ENCODE measurements at places on chromosomes 2 and 18.

GRCh38 chr18:13381944-13382365 lies 163.4 kb downstream of the LDLRAD4 start:
- no peak for DNase-seq

- no peak for DNase-seq
These were observed 26.2 kb downstream of the ANKAR start for GRCh38 chr2:189700681-189701080.

GRCh38 chr18:57149051-57149450 lies 2.2 kb downstream of the BOD1L2 start:
- DNase-seq, result no peak

DNA sequence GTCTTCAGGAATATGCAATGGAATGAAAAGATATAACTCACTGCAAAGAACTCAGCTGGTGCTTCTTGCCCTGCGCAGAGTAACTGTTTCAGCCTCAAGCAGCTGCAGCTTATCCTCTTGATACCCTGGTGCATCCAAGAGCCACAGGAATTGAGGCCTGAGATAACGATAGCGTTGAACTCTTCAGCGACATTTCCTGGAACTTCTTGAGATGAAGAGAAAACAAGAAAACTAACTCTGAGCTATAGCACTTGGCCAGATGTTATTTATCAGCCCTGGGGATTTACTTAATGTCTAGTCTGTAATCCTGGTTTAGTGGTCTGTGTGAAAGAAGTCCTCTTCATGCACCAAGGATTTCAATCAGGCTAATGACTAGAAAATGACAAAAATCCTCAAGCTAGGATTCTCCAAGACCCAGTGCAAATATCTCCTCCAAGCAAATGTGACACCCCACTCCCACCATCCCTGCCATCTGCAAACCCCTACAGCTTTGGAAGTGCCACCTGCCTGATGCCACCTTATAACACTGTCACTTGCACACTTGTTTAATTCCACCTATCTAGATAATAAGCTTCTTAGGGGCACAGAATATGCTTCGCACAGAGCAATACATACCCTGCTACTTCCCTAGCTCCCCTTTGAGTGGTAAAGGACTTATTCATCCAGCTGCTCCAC lies 40.6 kb downstream of the EHD3 start:
- no peak for DNase-seq

DNA sequence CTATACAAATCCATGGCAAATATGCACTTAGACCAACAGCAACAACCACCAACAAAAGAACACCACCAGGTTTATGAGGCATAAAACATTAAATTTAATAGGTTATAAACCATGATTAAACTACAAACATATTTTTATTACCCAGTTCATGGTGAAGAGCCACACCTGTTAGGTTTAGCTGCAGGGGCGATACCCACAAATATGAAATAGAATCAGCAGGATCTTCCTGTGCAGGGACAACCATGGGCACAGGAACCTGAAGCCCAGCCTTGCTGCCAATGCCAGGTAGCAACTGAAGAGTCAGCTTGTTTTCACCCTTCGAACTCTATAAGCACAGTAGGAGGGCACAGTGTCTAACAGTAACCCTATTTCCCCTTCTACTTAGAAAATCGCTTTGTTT lies 675.0 kb downstream of the SATB2 start:
- no peak for DNase-seq

GRCh38 chr2:119426801-119427395 lies 4.8 kb upstream of the TMEM37 start:
- no peak for DNase-seq

DNA sequence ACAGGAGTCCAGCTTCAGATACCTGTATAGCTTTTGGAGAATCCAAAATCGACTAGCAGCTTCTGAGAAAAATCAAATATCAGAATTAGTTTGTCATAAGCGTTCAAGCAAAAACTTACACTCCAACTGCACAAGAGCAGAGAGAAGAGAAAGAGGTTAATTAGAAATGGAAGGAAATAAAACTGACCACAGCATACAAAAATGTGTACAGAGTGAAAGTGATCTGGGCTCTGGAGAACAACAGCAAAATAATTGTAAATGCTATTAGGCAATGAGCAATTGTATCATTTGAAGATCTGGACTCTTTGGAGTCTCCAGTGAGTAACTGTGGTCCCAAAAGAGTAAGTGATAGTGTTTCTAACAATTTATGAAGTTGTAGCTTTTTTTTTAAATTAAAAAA lies 867.3 kb downstream of the TRIB2 start:
- DNase-seq, result no peak

- no peak for DNase-seq
These were observed 373.4 kb downstream of the METTL4 start for GRCh38 chr18:2197946-2198345.

GRCh38 chr2:18005411-18005810 lies 126.9 kb downstream of the KCNS3 start:
- DNase-seq, result no peak

DNA sequence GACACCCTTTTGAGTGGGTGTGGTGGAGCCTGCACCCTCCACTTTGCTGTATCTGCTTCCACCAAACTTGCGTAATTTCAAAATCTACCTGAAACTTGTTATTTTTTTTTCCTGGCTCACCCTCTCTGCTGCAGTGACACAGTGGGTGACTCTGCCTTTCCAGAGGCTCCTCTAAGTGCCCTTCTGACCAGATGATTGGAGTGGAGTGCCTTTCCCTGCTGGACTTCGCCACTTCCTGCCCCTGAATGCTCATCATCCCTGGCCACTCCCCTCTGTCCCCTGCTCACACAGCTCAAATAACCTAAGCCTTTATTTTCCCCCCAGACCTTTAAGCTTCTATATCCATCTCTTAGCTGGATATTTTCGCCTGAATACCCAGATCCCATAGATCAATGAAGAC lies 777.5 kb upstream of the ID2 start:
- DNase-seq, result no peak

- no peak for DNase-seq
These were observed 160.6 kb upstream of the SMAD7 start for GRCh38 chr18:49111191-49111988.
